ENCODE measurements at places on chromosomes 12 and 14. TPM values are rescaled to one million over a fixed set of nuclear protein-coding genes. Genes with fewer than 3 reads are reported as not detected.

DNA sequence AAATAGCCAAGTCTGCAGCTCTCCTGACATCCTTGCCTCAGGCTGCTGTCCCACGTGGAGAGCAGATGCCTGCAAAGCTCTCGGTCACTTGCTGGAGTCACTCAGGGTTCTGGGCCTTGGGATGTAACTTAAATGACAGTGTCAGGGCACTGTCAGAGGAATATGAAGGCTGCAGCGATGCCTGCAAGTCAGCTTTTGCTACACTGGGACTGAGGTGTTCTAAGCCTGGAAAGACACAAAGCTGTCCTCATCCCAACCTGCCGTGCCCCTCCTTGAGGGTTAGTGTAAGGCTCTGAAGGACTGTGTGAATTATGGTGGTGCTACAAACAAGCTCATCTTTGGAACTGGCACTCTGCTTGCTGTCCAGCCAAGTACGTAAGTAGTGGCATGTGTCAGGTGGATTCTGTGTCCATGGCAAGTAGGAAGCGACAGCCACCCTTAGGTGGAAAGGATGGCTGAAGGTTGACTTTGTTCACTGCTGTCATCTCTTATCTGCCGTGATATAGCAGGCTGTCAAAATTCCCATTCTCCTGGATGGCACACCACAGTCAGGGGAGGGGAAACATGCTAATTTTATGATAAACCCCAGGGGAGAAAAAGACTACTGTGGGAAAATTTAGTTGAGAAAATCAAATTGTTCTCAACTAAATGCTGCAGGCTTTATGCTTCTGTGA lies 79.9 kb downstream of the DAD1 start:
- no peak for DNase-seq

GRCh38 chr12:16833376-16834015 lies 227.5 kb upstream of the LMO3 start:
- no peak for DNase-seq

ARHGEF40 gene
- total RNA-seq, result 41.9 TPM

DNA sequence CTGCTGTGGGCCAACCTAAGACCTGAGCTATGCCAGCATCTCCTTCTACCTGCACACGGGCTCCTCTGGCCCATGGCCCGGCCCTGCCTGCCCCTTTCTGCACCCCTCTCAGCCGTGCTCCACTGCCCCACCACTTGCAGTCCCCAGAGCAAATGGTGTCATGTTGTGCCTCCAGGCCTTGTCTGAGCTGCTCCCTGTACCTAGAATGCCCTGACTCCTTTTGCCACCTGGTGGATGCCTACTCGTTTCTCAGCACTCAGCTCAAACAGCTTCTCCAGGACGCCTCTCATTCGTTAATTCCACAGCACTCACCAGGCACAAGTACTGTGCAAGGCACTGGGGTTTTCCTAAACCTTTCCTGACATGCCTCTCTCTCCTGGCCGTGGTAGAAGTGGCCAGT lies 63.2 kb upstream of the PNMA1 start:
- no peak for DNase-seq

- DNase-seq, result no peak
Measured at GRCh38 chr14:36690311-36691040, 28.8 kb downstream of the PAX9 start.

GRCh38 chr12:107778383-107779025 lies 4.0 kb downstream of the ASCL4 start:
- no peak for DNase-seq

DNA sequence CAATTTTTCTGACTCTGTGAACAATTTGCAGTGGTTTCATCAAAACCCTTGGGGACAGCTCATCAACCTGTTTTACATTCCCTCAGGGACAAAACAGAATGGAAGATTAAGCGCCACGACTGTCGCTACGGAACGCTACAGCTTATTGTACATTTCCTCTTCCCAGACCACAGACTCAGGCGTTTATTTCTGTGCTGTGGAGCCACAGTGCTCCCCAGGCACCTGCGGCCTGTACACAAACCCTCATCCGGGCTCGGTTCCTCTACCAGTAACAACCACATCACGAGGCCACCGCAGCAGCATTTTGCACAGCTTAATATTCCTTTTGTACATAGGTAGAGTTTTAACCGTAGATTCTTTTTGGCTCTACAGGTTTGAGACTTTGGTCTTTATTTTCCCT lies 397.4 kb upstream of the OR4E1 start:
- DNase-seq, result no peak

DNA sequence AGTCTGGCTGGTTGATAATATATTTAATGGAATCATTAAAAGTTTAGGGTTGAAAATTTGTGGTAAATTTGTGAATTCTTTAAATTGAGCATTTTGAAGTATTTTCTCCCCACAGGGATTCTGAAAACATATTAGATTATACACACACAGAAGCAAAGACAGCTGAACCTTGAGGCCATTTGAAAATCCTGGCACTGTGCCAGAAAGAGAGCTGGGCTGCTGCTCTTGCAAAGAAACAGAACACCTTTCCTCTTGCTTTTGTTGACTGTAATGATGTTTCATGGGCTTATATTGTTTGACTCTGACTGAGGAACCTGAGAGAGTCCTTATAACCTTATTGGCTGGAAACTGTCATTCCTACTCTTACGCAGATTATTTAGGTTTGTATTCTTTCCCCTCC lies 4.8 kb downstream of the RNF34 start:
- DNase-seq, result no peak

GRCh38 chr14:53432378-53432802 lies 279.3 kb upstream of the DDHD1 start:
- no peak for DNase-seq
